ENCODE measurements at places on chromosomes 12 and 14.

DNA sequence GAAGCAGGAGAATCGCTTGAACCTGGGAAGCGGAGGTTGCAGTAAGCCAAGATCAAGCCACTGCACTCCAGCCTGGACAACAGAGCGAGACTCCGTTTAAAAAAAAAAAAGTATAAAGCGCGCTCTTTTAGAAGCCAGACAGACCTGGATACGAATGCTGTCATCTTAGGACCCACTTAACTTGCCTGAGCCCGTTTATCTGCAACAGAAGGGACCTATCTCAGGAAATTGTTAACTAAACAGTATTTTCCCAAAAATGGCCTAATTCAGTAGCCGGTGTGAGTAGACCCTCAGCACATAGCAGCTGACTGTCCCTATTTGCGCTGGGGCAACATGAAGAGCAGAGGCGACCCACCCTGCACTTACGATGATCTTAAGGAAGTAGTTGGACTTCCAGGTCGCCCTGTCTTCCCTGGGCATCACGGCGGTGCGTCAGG lies 529 bp downstream of the RPLP0 start:
- DNase-seq: no peak

- no peak for DNase-seq
Measured at GRCh38 chr12:27505109-27505508, 18.9 kb upstream of the PPFIBP1 start.

DNA sequence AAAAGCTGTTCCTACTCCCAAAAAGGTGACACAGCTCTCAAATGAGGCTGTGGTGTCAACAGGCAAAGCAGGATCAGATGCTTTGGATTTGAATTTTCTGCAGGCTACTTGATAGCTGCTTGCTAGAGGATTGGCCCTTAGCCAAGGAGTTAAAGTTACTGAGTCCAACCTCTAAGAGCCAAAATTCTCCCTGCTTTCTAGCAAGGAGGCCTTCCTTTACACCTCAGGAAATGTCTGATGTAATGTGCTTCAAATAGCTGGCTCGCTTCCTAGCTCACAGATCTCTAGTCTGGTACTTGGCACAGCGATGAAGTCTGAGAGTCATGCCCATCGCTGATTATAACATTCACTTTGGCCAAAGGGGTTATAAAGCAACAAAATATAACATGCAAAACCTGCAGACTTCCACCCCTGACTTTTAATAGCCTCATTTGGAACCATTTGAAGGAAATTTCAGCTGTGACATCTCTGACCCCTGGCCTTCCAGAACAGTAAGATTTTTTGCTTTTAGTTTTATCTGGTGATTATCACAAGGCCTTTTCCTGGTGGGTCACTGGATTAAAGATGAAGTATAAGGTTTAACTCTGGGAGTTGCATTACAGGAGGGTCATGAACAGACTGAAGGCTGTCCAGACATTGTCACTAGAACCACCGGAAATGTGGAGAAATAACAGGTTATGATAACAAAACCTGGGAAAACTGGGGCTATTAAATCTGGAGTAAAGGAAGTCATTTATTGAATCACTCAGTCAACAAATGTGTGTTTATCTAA lies 189.7 kb downstream of the EPS8 start:
- DNase-seq: no peak

DNA sequence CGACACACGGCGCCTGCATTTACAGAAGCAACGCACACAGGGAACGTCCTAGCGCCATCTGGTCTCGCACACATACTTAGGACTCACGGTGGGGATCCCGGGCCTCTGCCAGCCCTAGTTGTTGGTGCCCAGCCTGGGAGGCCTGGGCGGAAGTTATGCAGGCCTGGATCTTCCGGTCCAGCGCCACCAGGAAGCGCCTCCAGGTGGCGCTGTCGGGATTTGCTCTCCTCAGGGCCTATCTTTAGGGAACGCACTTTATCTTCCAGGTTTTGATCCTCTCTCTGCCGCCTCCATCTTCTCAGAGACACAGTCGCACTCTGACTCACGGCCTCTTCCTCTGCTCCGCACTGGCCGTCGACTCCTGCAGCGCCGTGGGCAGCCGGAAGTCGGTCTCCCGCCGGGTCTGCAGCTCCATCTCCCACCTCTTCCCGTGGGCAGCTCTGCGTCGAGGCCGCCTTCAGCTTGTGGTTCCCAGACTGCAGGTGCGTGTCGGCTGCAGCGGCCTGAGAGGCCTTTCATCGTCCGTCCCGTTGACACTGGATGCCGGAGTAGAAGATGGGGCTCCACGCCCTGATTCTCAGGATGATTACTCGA lies 760.4 kb downstream of the TMEM121 start:
- DNase-seq: no peak

- DNase-seq: no peak
Measured at GRCh38 chr12:112684742-112685141, 106.8 kb upstream of the RPH3A start.

- no peak for DNase-seq
Measured at GRCh38 chr14:76566439-76566838, 190.5 kb downstream of the ESRRB start.

GRCh38 chr12:108425238-108425795 lies 86.2 kb upstream of the CMKLR1 start:
- DNase-seq: no peak

GRCh38 chr14:79294499-79294898 lies 916.8 kb downstream of the DIO2 start:
- no peak for DNase-seq

DNA sequence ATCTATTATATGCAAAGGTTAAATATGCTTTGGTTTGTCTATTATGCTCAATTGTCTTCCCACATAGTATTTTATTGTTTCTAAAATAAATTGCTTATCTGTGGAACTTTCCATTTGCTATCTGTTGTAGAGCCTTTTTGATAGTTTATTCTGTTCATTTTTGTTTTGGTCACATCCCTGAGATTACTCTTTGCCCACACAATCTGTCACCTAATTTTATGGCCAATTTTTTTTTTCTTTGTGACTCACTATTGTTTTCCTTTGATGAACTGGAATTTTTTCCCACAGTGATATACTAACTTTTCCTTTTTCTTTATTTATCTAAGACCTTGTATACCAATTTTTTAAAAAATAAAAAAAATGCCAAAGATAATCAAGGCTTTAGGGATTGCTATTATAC lies 61.1 kb downstream of the RASSF9 start:
- DNase-seq: no peak

- DNase-seq: no peak
Measured at GRCh38 chr12:115638733-115639647, 638.5 kb downstream of the MED13L start.

GRCh38 chr12:132327336-132328171 lies 1.8 kb downstream of the GALNT9 start:
- no peak for DNase-seq

GRCh38 chr12:31342286-31342685 lies 16.3 kb upstream of the SINHCAF start:
- DNase-seq: no peak

GRCh38 chr12:117897372-117898161 lies 71.2 kb downstream of the KSR2 start:
- DNase-seq: no peak

GRCh38 chr12:52195065-52195730 lies 3.4 kb upstream of the KRT80 start:
- DNase-seq: no peak

- no peak for DNase-seq
Measured at GRCh38 chr12:1929985-1930802, 11.7 kb upstream of the CACNA2D4 start.

DNA sequence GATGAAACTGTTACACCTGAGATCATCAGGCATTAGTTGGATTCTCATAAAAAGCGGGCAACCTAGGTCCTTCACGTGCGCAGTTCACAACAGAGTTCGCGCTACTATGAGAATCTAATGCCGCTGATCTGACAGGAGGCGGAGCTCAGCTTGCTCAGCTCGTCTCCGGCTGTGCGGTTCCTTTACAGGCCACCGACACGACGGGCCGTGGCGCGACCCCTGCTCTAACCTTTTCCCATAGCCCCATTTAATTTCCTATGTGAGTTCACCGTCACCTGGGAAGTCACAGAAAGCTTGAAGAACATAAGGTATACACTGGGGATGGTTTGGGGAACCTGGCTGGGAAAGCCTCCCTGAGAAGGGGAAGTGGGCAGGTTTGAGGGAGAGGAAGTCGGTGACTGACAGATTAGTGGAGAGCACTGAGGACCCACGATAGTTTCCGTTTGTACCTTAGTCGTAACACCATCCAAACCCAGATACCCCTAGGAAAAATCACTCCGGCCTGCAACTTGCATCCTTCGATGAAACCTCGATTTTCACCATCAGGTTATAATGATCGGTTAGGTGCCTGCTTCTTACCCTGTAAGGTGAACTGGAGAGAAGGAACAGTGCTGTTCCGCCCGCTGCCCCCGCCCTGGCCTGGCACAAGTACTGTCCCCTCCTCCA lies 2.8 kb upstream of the AAAS start:
- DNase-seq: no peak

- DNase-seq: no peak
Measured at GRCh38 chr12:127542931-127543330, 724.0 kb upstream of the TMEM132C start.

GRCh38 chr12:38392554-38393144 lies 76.1 kb downstream of the ALG10B start:
- no peak for DNase-seq

DNA sequence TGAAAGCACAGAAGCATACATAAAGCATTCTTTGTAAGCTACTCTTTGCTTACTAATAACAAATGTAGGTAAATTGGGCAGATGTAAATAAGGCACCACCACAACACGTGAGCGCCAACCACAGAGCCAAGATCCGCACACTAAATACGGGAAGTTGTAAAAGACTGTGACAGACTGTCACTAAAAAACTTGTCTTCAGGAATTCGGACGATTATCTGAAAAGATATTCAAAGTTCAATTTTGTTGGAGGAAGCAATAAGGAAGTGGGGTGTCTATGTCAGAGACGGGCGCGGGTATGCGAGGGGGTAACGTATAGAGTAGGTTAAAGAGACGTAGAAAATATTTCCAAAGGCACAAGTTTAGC lies 1.5 kb upstream of the HSP90B1 start:
- DNase-seq: no peak

- no peak for DNase-seq
Measured at GRCh38 chr12:117130801-117131200, 31.6 kb upstream of the TESC start.

DNA sequence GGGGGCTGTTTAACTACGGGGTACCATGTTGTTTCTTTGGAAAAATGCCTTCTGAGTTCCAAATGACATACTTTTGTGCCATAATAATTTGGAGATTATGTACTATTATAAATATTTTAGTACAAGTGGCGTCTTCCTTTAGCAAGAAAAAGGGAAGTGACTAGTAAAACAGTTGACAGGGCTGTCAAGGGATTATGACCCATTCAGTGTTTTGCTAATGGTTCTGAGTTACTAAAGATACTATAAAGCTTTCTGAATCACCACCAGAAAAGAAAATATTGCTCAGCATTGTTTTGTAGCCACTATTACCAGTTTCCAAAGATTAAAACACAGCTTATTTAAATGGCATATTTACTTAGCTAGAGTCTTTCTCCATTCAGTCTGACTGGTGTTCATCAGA lies 334.9 kb downstream of the SNAPC1 start:
- DNase-seq: no peak

DNA sequence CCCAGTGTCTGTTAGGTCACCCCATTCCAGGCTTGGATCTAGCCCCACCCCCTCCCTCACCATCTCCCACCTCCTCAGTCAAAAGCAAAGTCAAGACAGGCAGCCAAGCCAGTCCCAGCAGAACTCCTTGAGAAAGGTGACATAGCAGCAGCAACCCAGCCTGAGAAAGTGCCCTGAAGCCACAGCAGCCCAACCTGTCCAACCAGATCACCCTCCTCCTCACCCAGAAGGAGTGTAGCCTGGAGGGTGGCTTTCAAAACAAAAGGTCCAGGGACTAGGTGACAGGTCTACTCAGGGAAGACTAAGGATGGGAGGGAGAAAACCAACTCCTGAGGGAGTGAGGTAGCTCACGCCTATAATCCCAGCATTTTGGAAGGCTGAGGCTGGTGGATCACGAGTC lies 5.2 kb downstream of the RAB15 start:
- DNase-seq: no peak

GRCh38 chr14:25477316-25478098 lies 427.6 kb upstream of the STXBP6 start:
- DNase-seq: no peak

- DNase-seq: no peak
Measured at GRCh38 chr12:112489456-112489855, 70.7 kb downstream of the PTPN11 start.

- DNase-seq: no peak
Measured at GRCh38 chr12:105020241-105020962, 34.3 kb downstream of the NOPCHAP1 start.

DNA sequence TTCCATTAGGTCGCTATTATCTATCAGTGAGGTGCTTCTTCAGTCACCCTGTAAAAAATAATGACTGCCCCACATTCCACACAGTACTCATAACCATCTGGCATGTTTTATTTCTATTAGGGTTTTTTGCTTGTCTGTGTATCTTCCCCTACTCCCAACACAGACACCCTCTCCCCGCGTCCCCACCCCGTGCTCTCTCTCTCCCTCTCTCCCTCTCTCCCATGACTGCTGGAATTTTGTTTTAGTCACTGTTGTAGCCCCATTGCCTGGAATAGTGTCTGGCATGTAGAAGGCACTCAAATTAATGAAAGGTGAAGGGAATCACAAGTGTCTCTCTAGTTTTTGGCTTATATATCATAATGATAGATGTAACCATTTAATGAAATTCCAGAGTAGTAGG lies 103.1 kb upstream of the MON2 start:
- no peak for DNase-seq

GRCh38 chr12:63150713-63151622 lies at the start of gene AVPR1A:
Gene AVPR1A (minus strand): TSS chr12:63151201. CDS start chr12:63150836, 365 bp downstream.
- DNase-seq: no peak

GRCh38 chr12:68397566-68398158 lies 65.5 kb upstream of the MDM1 start:
- no peak for DNase-seq

DNA sequence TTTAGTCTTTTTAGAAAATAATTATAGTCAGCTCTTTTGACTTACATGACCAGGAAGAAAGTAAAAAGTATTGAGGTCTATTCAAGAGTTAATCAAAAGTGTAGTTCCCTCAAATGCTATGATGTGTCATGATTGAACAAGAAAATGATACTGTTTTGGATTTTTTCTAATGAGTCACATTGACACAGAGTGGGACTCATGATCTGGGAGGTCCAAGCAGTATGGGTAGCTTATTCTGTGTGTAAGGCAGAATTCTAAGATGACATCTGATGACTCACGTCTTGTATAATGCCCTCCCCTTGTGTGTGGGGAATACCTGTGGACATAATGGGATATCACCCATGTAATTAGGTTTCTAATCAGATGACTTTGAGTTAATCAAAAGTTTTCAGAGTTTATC lies 178.1 kb upstream of the DDHD1 start:
- no peak for DNase-seq

- no peak for DNase-seq
Measured at GRCh38 chr12:115010324-115010995, 326.5 kb upstream of the TBX3 start.

GRCh38 chr12:67069451-67070306 lies 199.5 kb upstream of the CAND1 start:
- DNase-seq: no peak

- no peak for DNase-seq
Measured at GRCh38 chr12:46244273-46244915, 24.4 kb downstream of the SLC38A1 start.
